ENCODE measurements at places on chromosomes 1 and 21.

DNA sequence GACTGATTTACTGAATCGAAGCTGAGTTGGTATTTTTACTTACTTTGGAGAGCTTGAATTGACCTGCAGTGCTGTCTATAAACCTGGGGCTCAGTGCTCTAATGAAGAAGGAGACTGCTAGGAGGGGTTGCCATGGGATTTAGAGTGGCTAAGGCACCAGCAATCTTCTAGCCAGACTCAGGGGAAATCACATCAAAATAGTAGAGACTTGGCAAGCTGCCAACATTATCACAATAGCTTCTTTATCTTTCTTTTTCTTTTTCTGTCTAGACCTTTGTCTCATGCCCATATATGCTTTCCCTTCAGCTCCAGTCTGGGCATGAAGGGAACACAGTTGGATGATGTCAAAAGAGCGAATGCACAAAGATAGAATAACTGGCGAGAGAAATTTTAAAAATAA lies 301.1 kb upstream of the DPYD start:
- DNase-seq = no peak

GRCh38 chr21:40675017-40675416 lies 171.9 kb downstream of the DSCAM start:
- DNase-seq = no peak

GRCh38 chr1:43803105-43803504 lies 95.8 kb downstream of the ST3GAL3 start:
- no peak for DNase-seq

DNA sequence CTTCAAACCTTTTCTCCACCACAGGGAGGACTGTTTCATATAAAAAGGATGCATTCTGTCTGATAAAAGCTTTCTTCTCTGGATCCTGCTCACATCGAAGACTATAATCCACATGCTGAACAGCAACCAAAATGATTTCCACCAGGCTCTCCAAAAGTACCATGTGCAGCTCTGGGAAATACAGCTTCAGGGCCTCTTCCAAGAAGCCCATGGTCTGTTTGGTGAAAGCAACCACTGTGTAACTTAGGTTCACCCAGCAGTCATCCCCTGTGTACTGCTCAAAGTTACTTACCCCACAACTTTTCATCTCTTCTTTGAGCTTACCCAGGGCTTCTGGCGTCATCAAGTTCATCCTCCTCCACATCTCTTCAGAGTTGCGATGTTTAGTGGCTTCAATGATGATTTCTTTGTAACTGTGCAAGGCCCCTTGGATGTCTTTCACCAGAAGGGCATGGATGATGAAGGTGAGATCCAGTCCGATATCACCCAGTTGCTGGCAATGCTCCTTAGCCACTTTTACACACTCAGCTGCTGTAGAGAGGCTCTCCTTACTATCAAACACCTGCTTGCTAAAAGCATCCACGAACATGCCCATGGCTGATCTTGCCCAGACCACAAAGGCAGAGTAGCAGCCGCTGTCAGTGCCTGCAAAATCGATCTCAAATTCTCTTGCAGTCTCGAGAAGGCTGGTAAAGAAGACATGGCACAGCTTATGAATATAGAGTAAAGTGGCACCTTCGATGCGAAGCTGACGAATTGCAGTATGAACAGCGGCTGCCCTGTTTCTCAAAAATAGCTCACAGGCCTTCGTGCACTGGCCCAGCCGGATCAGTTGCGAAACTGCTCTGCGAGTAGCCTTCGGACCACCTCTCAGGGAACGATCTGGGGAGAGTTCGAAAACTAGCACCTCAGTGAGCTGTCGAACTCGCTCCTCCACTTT lies 1.7 kb downstream of the EXOC8 start:
- DNase-seq = no peak

DNA sequence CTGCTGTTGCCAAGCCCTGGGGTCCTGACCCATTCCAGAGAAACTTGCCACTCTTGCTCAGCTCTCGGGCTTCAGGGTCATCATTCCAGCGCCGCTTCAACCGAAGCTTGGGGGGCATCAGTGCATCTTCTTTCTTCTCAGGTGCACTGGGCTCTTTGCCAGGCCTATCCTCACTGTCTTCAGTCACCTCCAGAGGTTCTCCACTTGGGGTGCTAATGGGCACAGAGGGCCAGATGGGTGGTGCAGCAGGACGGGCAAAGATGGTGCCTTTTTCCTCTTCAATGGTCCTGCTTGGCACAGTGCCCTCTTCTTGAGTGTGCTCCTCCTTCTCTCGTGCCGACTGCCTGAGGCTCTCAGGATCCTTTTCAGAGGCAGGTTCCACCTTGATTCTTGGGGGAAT lies 13.3 kb downstream of the ETV3 start:
- no peak for DNase-seq

- DNase-seq = no peak
Observed at GRCh38 chr1:209705033-209705598, 470 bp downstream of the HSD11B1 start.

DNA sequence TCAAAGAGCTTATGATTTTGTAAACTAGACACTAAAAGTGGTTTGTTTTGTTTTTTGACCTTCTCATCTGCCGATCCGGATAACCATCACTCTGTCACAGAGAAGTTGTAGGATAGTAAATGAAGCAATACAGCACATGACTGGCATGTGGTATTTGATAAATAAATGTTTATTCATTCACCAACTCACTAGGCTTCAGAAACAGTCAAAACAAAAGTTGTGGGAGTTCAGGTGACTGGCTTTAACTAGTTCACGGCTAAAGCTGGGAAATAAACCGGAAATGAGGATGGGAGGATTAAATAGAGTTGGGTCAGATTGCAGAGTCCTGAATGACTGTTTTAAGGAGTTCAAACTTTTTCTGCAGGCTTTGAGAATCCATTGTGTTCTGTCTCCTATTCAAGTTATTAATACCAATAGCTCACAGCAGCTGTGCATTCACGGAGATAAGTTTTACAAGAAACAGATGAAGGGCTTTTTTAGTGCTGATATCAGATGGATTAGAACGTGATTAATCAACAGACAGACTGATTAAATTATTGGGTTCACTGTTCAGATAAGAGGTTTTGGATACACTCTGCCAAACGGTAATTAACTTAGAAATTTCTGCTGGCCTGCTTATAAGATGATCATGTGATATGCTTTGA lies 463.3 kb downstream of the DPYD start:
- no peak for DNase-seq

GRCh38 chr1:15692121-15692682 lies 8.1 kb downstream of the PLEKHM2 start:
- no peak for DNase-seq

DNA sequence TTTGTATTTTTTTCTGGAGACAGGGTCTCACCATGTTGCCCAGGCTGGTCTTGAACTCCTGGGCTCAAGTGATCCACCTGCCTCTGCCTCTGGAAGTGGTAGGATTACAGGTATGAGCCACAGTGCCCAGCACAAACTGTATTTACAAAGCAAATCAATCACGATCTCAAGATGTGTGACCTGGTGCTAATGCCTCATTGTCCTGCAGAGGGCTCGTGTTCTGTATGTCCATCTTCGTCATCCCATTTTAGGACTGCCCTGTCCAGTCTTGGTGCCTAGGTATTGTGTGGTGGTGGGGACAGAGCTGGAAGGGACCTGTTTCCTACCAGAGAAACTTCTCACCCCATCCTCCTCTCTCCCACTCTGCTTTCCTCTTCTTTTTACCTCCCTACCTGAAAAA lies 20.2 kb downstream of the PROK1 start:
- no peak for DNase-seq

DNA sequence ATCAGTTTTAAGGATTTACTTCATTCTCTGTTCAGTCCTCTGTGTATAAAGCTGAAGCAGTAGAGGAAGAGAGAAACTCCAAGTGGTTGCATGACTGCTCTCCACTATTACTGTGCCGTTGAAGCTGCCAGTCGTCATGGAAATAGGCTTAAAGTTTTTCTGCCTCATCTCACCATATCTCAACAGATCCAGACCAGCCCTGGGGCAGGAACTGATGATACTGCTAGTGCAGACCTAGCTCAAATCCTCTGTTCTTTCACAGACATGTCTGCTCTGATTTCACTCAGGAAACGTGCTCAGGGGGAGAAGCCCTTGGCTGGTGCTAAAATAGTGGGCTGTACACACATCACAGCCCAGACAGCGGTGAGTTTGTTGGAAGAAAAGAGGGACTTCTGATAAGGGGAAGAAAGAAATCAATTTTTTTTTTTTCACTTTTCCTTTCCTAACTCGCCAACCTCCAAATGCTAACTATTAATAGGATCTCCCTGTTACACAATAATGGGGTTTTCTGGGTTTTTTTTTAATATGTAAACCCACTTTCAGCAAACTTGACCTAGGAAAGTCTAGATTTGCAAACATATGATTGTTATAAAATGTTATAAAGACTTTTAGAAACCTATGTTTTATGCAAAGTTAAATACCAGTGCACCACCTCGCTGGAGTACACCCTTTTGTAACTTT lies 22.2 kb upstream of the STRIP1 start:
- no peak for DNase-seq

GRCh38 chr1:243267471-243267880 lies 11.6 kb downstream of the SDCCAG8 start:
- no peak for DNase-seq

- DNase-seq = no peak
Observed at GRCh38 chr1:214524824-214525223, 26.6 kb downstream of the PTPN14 start.

DNA sequence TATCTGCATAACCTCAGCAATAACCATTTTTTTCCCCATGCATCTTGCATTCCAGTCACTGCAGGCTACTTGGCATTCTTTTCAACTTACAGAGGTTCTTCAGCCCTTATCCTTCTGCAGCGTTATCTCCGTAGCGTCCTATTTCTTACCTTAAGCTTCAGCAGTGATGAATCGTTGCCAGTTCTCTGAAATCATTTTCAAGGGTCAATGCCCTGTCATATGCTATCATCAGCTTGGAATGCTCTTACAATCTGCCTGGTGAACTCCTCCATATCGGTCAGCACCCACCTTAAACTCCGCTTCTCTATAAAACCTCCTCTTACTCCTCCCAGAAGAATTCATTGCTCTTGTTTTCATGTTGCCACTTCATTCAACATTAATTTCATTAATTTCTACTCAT lies 105.1 kb upstream of the DPH5 start:
- DNase-seq = no peak

DNA sequence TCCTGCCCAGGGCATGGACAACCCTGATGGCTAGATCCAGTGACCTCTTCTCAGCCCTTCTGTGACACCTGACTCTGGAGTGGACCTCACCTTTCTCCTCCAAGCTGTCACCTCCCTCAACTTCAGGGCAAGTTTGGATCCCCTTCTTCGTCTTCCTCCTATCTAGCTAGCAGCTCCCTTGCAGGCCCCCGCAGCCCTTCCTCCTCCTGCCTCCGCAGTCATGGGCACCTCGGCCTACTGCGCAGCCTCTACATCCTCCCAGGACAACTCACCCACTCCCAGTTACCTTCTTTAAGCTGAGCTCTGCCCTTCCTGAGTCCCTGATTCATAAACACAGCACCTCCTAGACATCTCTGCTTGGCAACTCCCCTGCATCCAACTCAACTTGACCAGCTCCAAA lies 61.3 kb upstream of the ID3 start:
- no peak for DNase-seq

- DNase-seq = no peak
Observed at GRCh38 chr1:37315371-37315846, 159.0 kb upstream of the ZC3H12A start.

GRCh38 chr1:119008483-119009311 lies 20.6 kb upstream of the TBX15 start:
- DNase-seq = peak; percentile 22

- DNase-seq = no peak
Observed at GRCh38 chr1:239999170-239999569, 92.5 kb upstream of the FMN2 start.

- no peak for DNase-seq
Observed at GRCh38 chr1:6179564-6180175, 451 bp downstream of the CHD5 start.

DNA sequence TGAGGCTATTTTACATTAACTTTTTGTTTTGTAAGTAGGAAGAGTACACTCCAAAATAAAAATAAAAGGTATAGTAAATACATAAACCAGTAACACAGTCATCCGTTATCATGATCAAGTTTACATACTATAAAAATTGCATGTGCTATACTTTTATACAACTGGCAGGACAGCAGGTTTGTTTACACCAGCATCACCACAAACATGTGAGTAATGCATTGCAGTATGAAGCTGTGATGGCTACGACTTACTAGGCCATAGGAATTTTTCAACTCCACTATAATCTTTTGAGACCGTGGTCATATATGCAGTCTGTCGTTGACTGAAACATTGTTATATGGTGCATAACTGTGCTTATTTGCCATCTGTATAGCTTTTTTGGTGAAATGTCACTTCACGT lies 106.2 kb downstream of the CENPF start:
- no peak for DNase-seq

GRCh38 chr1:37602750-37603694 lies 7.3 kb upstream of the GNL2 start:
- peak; percentile 11 for DNase-seq

GRCh38 chr1:169681140-169681539 lies 30.3 kb downstream of the SELL start:
- DNase-seq = no peak

DNA sequence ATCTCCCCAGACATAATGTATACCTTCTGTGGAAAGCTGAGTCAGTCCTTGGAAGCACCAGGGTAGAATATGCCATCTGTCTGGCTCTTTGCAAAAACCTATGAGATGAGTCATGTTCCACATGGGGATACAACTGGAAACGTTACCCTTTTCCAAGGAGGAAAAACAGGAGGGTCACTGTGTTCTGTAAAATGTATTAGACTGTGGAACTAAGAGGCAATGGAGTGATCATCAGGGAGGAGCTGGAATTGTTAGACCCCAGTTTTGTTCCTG lies 16.1 kb upstream of the PSMD4 start:
- DNase-seq = no peak

DNA sequence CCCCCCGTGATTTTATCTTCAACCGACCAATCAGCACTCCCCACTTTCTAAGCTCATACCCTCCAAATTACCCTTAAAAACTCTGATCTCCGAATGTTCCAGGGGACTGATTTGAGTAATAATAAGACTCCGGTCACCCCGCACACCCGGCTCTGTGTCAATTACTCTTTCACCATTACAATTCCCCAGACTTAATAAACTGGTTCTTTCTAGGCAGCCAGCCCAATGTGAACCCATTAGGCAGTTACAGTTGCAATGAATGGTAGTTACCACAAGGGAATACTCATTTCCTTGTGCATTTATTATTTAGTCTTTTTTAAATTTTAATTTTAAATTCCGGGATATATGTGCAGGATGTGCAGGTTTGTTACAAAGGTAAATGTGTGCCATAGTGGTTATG lies 177.9 kb downstream of the HFM1 start:
- DNase-seq = no peak

- no peak for DNase-seq
Observed at GRCh38 chr1:18434041-18434440, 46.7 kb upstream of the KLHDC7A start.

- DNase-seq = no peak
Observed at GRCh38 chr1:4447778-4448420, 206.5 kb upstream of the AJAP1 start.

DNA sequence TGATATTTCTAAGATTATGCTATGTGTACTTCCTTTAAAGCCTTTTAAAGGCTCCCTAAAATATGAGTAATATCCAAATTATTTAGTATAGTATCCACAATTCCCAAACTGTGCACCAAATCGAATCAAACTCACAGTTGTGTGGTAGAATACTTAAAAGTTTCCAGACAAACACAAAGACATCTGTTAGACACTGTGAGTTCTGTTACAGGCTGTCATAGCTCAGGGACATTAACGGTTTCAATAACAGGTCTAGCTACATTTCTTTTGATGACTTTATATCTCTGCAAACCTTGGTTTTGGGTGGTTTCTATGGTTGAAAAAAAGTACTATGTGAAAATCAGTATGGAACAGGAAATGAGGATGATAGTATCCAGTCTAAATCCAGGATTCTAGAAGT lies 36.9 kb upstream of the NEK7 start:
- no peak for DNase-seq
